ENCODE measurements at places on chromosomes 13 and 19. TPM values are rescaled to one million over a fixed set of nuclear protein-coding genes. Genes with fewer than 3 reads are reported as not detected.
A peak's percentile ranks its signal among the peaks of the same experiment; 100 is the strongest.

GRCh38 chr13:105089858-105090643 lies 1445.4 kb downstream of the EFNB2 start:
- H3K27me3 ChIP-seq: no peaks in the 10 kb centered on the region
- DNase-seq: no peak
- no peak overlapping the region for H3K4me3 ChIP-seq
- H3K4me1 ChIP-seq: no peaks in the 10 kb centered on the region

- peak overlapping the region; percentile 85 for H3K4me3 ChIP-seq
- no peak for DNase-seq
- H3K36me3 ChIP-seq: no peaks in the 10 kb centered on the region
These were observed 10.4 kb upstream of the NANOS3 start for GRCh38 chr19:13866463-13867046.

DNA sequence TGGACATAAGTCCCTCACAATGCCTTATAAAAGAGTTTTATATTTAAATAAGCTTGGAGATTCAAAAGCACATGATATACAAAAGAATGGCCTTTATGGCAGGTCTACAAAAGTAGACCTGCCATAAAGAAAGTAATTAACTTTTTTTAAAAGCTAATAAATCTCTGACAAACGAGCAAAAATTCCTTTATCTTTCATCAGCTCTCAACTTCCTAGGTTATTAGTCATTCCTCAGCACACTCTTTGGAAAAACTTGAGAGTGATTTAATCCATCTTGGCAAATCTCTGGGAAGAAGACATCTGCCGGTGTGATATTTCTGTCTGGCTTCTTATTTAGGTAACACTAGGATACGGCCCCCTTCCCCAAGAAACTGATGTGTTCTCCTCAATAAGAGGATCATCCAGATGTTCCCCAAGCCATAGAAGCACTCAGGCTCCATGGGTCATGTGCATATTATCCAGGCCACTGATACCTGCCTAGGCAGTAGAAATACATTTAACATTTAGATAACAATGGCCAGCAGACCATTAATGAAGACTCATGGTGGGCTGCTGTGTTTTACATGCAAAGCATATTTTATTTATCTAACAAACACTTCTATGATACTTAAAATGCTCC lies 372.7 kb downstream of the LIG4 start:
- no peaks in the 10 kb centered on the region for H3K36me3 ChIP-seq
- H3K27me3 ChIP-seq: no peaks in the 10 kb centered on the region
- no peaks in the 10 kb centered on the region for H3K4me1 ChIP-seq
- DNase-seq: no peak
- no peak overlapping the region for H3K4me3 ChIP-seq

DNA sequence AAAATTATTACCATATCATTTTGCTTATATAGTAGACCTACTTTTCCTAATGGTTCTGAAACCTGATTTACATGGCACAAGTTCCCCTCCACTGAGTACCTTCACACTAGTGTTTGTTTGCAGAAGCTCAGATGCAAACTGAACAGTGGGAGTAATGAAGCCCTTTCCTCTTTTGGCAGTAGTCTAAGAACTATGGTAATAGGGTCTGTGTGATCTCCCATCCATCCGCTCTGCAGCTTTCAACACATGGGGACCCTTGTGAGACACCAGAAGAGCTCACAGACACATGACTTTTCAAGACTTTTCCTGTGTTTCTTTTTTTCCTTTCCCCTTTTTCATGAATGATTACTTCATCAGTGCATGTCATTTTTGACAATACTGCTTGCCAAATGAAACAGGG lies 336.0 kb downstream of the ATP8A2 start:
- no peak overlapping the region for H3K4me3 ChIP-seq
- H3K36me3 ChIP-seq: no peaks in the 10 kb centered on the region
- peaks cover 6% of the 10 kb centered on the region for H3K27me3 ChIP-seq
- DNase-seq: no peak

GRCh38 chr13:94455414-94455813 lies 24.1 kb downstream of the DCT start:
- H3K36me3 ChIP-seq: no peaks in the 10 kb centered on the region
- H3K4me3 ChIP-seq: no peak overlapping the region
- no peak overlapping the region for H3K27ac ChIP-seq
- no peaks in the 10 kb centered on the region for H3K4me1 ChIP-seq
- DNase-seq: no peak

- no peaks in the 10 kb centered on the region for H3K36me3 ChIP-seq
- no peak overlapping the region for H3K4me3 ChIP-seq
- H3K27ac ChIP-seq: no peak overlapping the region
- H3K4me1 ChIP-seq: no peaks in the 10 kb centered on the region
These were observed 289.4 kb upstream of the MIR17HG start for GRCh38 chr13:91058066-91058465.

DNA sequence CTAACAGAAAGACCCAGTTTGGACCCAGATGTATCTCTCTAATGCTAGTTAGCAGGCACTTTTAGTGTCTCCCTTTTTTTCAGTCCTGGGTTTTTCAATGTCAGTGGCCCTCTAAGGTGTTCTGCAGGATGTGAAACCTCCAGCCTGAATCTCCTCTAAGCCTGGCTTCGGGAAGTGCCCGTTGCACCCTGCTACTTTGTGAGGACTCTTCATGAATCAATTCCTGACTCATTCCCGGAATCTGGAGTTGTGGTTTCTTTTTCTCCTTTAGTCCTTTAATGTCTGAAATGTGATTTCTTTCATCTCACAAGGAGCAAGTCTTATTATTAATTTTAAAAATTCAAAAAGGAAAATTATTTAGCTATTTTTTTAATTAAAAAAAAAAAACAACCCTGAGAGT lies 116.0 kb downstream of the ZNF536 start:
- H3K4me3 ChIP-seq: no peak overlapping the region
- DNase-seq: no peak
- peaks cover 65% of the 10 kb centered on the region for H3K27me3 ChIP-seq
- H3K27ac ChIP-seq: no peak overlapping the region

DNA sequence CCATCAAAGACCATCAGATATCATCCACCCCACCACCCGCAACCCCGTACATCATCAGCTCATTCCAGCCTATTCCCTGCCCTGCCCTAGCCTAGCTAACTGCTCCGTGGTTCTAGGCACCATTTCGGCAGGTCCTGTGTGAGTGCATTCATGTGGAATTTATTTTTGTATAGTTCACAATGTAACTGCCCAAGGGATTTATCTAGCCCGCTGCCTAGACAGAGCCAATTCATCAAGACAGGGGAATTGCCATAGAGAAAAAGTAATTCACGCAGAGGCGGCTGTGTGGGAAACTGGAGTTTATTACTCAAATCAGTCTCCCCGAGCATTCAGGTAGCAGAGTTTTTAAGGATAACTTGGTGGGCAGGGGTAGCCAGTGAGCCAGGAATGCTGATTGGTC lies 109.2 kb upstream of the UBL3 start:
- H3K27ac ChIP-seq: no peak overlapping the region

DNA sequence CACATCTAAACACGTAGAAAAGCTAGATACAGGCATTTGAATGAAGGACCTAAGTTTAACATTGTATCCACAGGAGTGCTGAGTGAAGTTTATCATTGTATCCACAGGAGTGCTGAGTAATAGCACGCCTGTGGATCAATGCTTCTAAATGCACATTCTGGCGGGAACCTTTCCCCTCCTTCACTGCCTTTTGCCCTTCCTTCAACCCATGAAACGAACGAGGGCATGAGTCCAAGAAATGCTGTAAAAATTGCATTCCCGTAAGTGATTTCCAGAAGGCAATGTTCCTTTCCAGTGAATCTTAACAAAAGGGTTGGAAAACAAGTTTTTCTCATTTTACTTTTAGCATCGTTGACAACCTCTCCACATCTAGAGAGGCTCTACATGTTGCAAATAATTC lies 88.1 kb downstream of the ZDHHC20 start:
- no peaks in the 10 kb centered on the region for H3K4me1 ChIP-seq
- no peaks in the 10 kb centered on the region for H3K27me3 ChIP-seq

- no peak overlapping the region for H3K27ac ChIP-seq
- H3K36me3 ChIP-seq: no peaks in the 10 kb centered on the region
- DNase-seq: no peak
- H3K4me3 ChIP-seq: no peak overlapping the region
- H3K27me3 ChIP-seq: no peaks in the 10 kb centered on the region
- H3K4me1 ChIP-seq: no peaks in the 10 kb centered on the region
These were observed 144.1 kb downstream of the PRR20E start for GRCh38 chr13:57311009-57311586.

- peaks cover 83% of the 10 kb centered on the region for H3K36me3 ChIP-seq
- no peaks in the 10 kb centered on the region for H3K27me3 ChIP-seq
- H3K4me1 ChIP-seq: peaks cover 53% of the 10 kb centered on the region
- no peak overlapping the region for H3K27ac ChIP-seq
These were observed 5.1 kb downstream of the CHMP2A start for GRCh38 chr19:58549664-58550361.

GRCh38 chr19:54434112-54434872 lies 14.7 kb upstream of the LENG8 start:
- DNase-seq: no peak
- H3K27ac ChIP-seq: no peak overlapping the region
- peaks cover 64% of the 10 kb centered on the region for H3K4me1 ChIP-seq
- H3K36me3 ChIP-seq: no peaks in the 10 kb centered on the region
- peaks cover 45% of the 10 kb centered on the region for H3K27me3 ChIP-seq

GRCh38 chr19:52722062-52723003 lies 12.5 kb downstream of the ZNF611 start:
- no peak overlapping the region for H3K27ac ChIP-seq
- H3K4me1 ChIP-seq: no peaks in the 10 kb centered on the region
- DNase-seq: no peak

DNA sequence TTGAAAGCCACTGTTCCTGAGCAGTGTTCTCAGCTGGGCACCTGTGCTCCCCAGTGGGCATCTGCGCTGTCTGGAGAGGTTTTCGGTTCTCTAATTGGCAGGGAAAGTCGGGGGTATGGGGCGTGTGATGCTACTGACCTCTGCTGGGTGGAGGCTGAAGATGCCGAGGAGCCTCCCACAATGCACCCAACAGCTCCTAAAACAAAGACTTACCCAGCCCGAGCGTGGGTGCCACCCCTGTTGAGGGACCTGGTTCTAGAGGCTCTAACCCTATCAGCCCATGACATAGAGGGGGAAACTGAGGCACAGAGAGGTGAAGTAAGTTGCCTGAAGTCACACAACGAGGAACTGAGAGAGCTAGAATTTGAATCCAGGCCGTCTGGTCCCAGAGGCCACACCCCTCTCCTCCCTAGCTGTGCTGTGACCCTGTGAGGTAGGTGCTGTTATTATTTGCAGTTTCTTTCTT lies 2.3 kb downstream of the SPACA4 start:
- H3K36me3 ChIP-seq: no peaks in the 10 kb centered on the region
- H3K4me3 ChIP-seq: no peak overlapping the region
- DNase-seq: no peak
- H3K4me1 ChIP-seq: no peaks in the 10 kb centered on the region
- no peak overlapping the region for H3K27ac ChIP-seq

DNA sequence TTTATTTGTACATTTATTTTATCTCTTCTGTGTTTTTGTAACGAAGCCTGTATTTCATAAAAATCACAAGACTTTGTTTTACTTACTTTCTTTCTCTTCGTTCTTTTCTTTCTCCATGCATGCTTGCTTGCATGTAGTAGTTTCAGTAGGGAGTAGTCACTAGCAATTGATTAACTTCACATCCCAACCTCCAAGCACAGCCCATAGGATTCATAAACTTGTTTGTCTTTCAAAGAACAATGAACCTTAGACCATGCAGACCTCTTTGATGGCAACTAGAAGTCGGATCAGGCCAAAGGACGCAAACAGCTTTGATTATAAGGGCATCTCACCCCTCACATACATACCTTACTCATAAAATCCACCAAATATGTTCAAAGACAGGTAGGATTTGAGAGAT lies 3.1 kb upstream of the PRR20A start:
- no peaks in the 10 kb centered on the region for H3K36me3 ChIP-seq
- H3K27ac ChIP-seq: no peak overlapping the region
- no peaks in the 10 kb centered on the region for H3K27me3 ChIP-seq
- H3K4me3 ChIP-seq: no peak overlapping the region
- DNase-seq: no peak
- no peaks in the 10 kb centered on the region for H3K4me1 ChIP-seq

- H3K4me1 ChIP-seq: peaks cover 27% of the 10 kb centered on the region
- no peaks in the 10 kb centered on the region for H3K27me3 ChIP-seq
- H3K27ac ChIP-seq: peak overlapping the region; percentile 55
These were observed 15.1 kb downstream of the DEDD2 start for GRCh38 chr19:42202290-42202880.

DNA sequence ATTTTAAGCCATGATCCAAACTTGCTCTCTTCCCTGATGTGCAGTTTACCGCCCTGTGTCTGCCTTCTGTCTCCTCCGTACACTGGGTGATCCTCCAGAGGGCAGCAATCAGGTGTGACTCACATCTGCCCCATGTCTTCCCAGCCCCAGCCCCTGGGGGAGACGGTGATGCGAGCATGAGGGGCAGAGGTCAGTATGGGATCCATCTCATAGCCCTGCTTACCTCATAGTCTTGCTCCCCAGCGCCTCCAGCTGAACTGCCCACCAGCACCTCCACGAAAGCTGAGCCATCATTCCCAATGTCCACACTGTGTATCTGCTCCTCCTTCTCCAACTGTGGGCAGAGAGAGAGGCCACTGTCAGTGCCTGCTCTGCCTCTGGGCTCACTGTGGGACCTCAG lies 14.6 kb downstream of the XRCC1 start:
- no peak overlapping the region for H3K27ac ChIP-seq
- H3K4me3 ChIP-seq: no peak overlapping the region
- H3K27me3 ChIP-seq: no peaks in the 10 kb centered on the region
- H3K4me1 ChIP-seq: peaks cover 18% of the 10 kb centered on the region

- H3K4me1 ChIP-seq: no peaks in the 10 kb centered on the region
- H3K27me3 ChIP-seq: no peaks in the 10 kb centered on the region
- H3K27ac ChIP-seq: no peak overlapping the region
- H3K36me3 ChIP-seq: peaks cover 20% of the 10 kb centered on the region
These were observed 145.6 kb downstream of the DPF1 start for GRCh38 chr19:38078302-38078930.

GRCh38 chr19:46365561-46365960 lies 18.7 kb downstream of the PPP5C start:
- H3K27ac ChIP-seq: no peak overlapping the region
- no peaks in the 10 kb centered on the region for H3K27me3 ChIP-seq
- H3K4me3 ChIP-seq: no peak overlapping the region
- peaks cover 26% of the 10 kb centered on the region for H3K4me1 ChIP-seq

DNA sequence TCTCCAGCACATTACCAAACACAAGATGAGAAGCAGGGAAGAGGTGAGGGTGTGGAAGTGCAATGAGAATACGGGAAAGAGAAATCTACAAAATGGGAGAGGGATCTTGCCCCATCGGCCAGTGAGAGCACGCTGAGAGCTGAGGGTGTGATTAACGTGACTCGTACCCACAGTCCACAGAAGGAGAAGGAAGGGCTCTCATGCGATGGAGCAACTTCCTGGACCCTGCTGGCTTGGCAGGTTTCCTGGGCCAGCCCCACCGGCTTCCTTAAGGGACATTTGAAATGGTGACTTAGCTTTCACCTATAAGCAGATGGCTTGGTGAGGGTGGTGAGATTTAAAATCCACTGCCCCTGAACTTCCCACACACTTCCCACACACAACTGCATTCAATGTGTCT lies 740.1 kb downstream of the UQCRFS1 start:
- H3K36me3 ChIP-seq: no peaks in the 10 kb centered on the region
- H3K27ac ChIP-seq: no peak overlapping the region
- peak; percentile 36 for DNase-seq
- H3K4me3 ChIP-seq: no peak overlapping the region

RYR1 gene
- total RNA-seq: 0.74 TPM

CEACAM7 gene
- total RNA-seq: 0.16 TPM

SELENOW gene
- 1,019 TPM for total RNA-seq

LGALS4 gene
- total RNA-seq: 0.82 TPM

ZNF541 gene
- total RNA-seq: 0.99 TPM

WDR87 gene
- total RNA-seq: not detected

SOX21 gene
- total RNA-seq: not detected

TRPC4 gene
- total RNA-seq: 0.19 TPM

CGB8 gene
- total RNA-seq: not detected

KLHL1 gene
- not detected for total RNA-seq
